T-cell (primary cell): ENCODE measurements at places on chromosomes 1 and 21. TPM values are rescaled to one million over a fixed set of nuclear protein-coding genes. Genes with fewer than 3 reads are reported as not detected.

The RGS1 gene
- 7.1 TPM for total RNA-seq

GRCh38 chr1:176543360-176544129 lies 80.6 kb downstream of the PAPPA2 start:
- DNase-seq, result no peak

DNA sequence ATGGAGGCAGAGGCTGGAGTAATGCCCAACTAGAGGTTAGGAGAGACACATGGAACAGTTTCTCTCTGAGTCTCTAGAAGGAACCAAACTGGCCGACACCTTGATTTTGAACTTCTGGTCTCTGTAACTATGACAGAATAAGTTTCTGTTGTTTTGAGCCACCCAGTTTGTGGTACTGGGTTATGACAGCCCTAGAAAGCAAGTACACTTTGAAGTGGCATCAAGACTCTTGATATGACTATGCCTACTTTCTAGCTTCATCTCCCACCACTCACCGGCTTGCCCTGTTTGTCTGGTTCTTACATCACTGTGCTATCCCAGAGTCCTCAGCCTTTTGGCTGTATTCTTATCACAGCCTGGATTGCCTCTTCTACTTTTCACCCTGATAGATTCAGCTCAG lies 230.3 kb upstream of the USP24 start:
- DNase-seq, result no peak

The MPZ gene
- 3.6 TPM for total RNA-seq

DNA sequence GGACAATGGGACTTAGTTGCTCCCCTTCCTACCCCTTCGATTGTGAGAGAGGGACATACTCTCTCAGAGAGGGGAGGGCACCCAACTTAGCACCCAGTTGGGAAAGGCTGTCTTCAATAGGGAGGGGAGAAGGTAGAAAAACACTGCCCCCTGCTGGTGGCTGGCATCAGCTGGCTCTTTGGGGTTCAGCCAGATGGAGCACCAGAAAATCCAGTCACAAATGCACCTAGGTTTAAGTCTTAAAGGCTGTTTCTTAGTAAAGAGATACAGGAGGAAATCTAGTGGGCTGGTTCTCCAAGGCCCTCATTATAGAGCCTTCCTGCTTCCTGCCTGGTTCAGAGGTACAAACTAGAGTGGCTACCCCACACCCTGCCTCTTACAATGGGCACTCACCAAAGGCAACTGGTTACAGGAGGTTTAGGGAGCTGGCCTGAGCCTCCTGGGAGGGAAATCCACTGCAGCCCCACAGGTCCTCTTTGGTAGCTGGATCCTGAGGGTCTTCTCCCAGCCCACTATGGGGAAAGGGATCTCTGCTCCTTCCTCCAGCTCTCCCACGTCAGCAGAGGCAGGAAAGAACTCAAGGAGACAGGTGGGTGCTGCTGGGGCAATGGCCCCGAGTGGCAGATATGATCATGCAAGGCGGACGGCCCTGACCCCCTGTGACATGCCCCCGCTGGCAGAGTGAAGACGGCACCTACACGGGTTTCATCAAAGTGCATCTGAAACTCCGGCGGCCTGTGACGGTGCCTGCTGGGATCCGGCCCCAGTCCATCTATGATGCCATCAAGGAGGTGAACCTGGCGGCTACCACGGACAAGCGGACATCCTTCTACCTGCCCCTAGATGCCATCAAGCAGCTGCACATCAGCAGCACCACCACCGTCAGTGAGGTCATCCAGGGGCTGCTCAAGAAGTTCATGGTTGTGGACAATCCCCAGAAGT lies 28.3 kb downstream of the EIF2D start:
- peak; percentile 83 for DNase-seq

GRCh38 chr1:204571631-204572030 lies 55.4 kb downstream of the MDM4 start:
- no peak for DNase-seq

The AMPD1 gene
- 0.33 TPM for total RNA-seq

- DNase-seq, result no peak
These were observed 913.9 kb downstream of the BRINP3 start for GRCh38 chr1:189563784-189564183.

The RIMS3 gene
- total RNA-seq, result 2.9 TPM

GRCh38 chr1:109838838-109839240 lies 71.8 kb upstream of the CSF1 start:
- no peak for DNase-seq

GRCh38 chr1:70738624-70739023 lies 309.0 kb downstream of the PTGER3 start:
- DNase-seq, result no peak

The RER1 gene
- total RNA-seq, result 125 TPM
